ENCODE measurements at places on chromosomes 2 and 18.

GRCh38 chr2:229714736-229715541, 584 bp upstream of the DNER start:
- peak; percentile 82 for DNase-seq

GRCh38 chr2:49577041-49577440, 422.7 kb upstream of the FSHR start:
- peak; percentile 26 for DNase-seq

GRCh38 chr18:63477200-63477599, 442 bp downstream of the SERPINB5 start:
- DNase-seq: no peak

- no peak for DNase-seq
Observed at GRCh38 chr2:128786741-128787478, 468.2 kb upstream of the HS6ST1 start.

DNA sequence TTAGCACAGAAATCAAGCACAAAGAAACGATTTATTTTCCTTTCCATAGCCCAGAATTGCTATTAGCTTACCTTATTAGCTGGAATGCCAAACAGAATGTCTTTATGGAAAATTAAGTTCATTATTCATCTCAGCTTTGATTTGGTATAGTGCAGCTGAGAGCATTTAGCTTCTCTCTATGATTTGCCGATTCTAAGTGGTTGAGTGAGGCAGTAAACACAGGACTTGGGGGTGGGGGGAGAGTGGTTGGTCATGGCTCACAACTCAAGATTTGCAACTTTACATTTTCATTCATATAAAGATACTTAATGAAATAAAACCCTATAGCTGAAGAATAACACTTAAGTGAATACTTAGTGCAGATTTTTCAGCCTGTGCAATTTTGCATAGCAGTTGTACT, 395.2 kb downstream of the TGIF1 start:
- no peak for DNase-seq

GRCh38 chr2:105220604-105221003, 20.9 kb upstream of the GPR45 start:
- no peak for DNase-seq

GRCh38 chr2:122481244-122481622, 725.8 kb downstream of the TSN start:
- no peak for DNase-seq

GRCh38 chr2:142165790-142166189, 35.0 kb upstream of the LRP1B start:
- DNase-seq: no peak

DNA sequence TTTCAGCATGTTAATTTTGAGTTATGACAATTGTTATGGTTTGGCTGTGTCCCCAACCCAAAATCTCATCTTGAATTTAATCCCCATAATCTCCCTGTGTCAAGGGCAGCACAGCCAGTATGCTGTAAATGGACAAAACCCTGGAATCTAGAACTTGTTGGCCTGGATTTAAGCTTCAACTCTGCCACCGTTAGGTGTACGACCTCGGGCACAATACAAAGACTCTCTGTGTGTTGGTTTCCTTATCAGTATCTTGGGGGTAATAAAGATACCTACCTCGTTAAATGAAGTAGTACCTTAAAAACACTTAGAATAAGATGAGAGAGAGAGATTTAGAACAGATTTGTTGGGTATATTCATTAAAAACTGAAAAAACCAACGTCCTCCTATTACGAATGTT, 106.5 kb downstream of the CDH19 start:
- DNase-seq: no peak

GRCh38 chr2:152585830-152586484, 131.3 kb downstream of the PRPF40A start:
- DNase-seq: peak; percentile 31

- DNase-seq: no peak
Observed at GRCh38 chr2:216799873-216800431, 59.9 kb downstream of the TNP1 start.

DNA sequence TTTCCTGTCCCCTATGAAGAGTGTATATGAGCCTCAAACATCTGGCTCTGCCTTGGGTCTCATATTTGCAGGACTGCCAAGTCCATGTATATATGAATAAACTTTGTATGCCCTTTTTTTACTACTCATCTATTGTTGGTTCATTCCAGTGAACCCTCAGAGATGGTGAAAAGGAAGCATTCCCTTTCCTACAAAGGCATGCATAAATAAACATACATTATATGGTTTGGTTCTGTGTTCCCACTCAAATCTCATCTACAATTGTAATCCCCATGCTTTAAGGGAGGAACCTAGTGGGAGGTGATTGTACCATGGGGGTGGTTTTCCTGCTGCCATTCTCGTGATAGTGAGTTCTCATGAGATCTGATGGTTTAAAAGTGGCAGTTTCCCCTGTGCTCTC, 534.2 kb downstream of the SPAG16 start:
- DNase-seq: no peak

DNA sequence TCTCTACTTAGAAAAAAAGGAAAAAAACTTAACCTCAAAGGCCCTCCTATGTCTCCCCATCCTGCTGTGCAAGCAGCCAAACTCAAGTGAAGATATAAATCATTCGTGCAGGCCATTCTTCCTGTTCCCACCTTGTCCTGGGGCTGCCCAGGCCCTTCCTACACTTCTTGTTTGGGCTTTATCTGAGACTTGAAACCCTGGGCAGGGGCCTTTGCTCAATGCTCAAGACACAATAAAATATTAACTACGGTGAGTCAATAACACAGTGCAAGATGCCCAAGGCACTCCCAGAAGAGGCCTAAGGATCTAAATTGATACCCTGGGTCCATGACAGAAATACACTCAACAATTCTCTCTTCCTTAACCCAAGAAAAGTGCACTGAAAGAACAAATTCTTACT, 67.6 kb downstream of the TBC1D8 start:
- no peak for DNase-seq

Data from right hindlimb (tissue), 1 donor.